ENCODE measurements at places on chromosomes 13 and 19. TPM values are rescaled to one million over a fixed set of nuclear protein-coding genes. Genes with fewer than 3 reads are reported as not detected.

GRCh38 chr13:20140487-20140886 lies 20.4 kb downstream of the GJA3 start:
- no peak for DNase-seq

DNA sequence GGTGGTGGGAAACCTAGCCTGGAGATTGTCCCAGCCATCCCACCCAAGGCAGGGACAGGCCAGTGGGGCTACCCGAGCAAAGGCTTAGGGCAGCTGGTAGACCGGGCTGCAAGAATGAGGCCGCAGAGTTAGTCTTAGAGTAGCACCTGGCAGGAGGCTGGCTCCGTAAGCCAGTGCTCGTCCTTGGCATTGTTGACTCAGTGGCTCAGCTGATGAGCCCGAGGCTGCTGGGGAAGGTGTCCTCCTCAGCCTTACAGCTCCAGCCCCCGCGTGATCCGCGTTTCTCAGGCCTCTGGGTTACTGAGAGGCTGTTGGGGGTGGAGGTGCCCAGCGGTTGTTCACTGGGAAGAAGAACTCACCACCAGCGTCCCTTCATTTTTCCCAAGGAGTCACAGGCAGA lies 24.7 kb downstream of the PPP1R37 start:
- DNase-seq, result no peak

VAV1 gene
- 0.21 TPM for polyA plus RNA-seq

GRCh38 chr13:112839356-112840105 lies 129.5 kb upstream of the MCF2L start:
- no peak for DNase-seq

DNA sequence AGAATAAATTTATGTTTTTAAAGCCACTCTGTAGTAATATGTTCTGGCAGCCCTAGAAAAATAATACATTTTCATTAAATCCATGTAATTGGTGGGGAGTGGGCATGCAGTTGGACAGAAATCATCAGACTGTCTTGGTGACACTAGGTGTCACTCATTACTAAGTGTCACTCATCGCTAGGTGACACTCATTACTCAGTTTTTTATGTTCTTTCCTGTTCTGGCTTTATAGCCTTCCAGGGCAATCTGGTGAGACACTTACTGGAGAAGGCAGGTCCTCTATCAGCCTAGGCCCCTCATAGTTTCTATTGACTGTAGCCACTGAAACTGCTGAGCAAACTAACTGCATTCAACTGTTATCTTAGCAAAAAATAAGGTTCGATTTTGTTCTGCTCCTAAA lies 542.1 kb downstream of the SLITRK1 start:
- no peak for DNase-seq

- DNase-seq, result no peak
These were observed 704.3 kb downstream of the UQCRFS1 start for GRCh38 chr19:28508666-28509065.

DNA sequence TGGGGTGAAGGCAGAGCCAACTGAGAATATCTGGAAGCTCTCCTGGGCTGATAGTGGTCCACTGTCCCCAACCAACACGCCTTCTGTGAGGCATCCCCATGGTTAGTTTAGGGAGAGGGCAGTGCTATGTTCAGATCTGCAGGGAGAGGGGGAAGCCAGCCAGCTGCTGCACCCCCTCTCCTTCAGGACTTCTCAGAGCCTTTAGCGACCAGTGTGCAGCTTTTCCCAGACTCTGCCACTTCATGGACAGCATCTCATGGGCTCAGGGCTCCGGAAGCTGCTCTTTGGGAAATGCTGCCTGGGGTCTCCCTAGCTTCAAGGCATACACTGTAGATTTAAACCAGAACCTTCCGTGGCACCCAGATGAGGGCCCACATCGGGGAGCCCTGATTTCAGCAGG lies 33.5 kb downstream of the TMED1 start:
- DNase-seq, result no peak

DNA sequence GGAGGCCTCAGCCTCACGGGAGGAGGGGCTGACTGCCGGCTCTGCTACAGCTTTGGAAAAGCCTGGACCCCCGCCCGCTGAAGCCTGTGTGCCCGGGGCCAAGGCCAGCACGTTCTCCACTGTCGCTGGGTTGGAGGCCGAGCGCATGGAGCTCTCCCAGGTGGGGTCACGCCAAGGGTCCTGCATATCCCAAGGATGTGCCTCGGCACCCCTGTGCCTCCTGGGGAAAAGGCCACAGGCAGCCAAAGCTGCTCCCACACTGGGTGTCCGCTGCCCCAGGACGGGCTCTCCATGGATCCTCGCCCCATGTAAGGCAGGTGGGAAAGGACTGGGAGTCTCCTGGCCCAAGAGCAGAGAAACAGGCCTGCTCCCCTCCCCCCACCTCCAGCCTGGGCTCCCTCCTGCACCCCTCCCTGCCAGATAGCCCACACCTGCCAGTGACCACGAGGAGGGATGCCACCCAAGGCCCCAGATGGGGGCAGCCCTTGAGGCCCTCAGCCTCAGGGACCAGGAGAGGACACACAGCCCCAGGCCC lies 64.0 kb downstream of the MLLT1 start:
- no peak for DNase-seq

GRCh38 chr13:25868490-25868889 lies 183.3 kb downstream of the SHISA2 start:
- DNase-seq, result no peak

GRCh38 chr13:90443268-90443667 lies 904.2 kb upstream of the MIR17HG start:
- DNase-seq, result no peak

TEX26 gene
- polyA plus RNA-seq, result not detected

CBY2 gene
- polyA plus RNA-seq, result 0.63 TPM

DNA sequence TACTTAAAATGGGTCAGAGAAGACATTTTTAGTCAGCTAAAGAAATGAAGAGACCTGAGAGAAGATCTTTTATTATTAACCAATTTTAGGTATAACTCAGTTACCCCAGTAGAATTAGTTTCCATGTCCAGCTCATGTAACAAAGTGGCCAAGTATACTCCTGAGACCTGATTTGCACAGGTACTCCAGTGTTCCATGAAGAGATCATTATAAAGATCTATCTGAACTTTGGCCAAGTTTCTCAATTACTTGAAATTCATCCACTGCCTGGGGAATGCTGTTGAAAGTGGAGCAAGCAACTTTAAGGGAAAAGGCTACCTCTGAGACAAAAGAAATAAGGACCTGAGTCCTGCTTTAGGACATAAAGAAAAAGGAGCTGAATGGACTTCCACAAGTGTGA lies 47.0 kb downstream of the EDNRB start:
- no peak for DNase-seq

SAMD1 gene
- polyA plus RNA-seq, result 52.4 TPM

DNA sequence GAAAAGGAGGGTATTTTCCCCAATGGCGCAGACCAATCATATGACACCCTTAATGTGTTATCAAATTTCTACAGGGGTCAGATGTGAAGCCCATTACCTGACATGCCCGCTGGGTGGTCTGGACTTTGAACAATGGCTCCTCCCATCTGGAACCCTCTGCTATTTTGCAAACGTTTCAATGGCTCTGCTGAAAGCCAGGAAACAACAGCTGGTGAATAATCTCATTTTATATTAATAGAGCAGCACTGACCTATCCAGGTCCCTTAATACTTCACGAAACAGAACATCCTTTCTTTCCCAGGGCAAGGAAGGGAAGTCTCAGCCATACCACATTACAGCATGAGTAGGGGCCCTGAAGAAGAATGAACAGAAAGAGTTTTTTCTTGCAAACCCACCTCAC lies 20.3 kb upstream of the KPNA3 start:
- DNase-seq, result no peak

ETV2 gene
- polyA plus RNA-seq, result 2.3 TPM

DNA sequence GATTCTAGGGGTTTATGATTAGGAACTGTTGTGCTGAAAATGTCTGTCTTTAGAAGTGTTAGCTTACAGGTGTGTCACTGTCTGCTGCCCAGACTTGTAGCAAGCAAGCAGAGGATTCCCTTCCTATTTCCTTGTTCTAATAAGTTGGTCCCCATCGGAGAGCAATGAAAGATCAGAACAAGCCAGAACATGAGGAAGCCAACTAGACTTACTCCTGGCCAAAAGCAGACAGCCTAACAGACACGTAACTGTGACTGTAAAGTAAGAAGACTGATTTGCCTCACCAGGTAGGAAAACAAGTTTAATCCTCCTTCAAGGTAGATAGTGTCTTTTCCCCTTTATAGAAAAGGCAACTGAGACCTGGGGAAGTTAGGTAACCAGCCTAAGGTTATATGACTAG lies 12.5 kb downstream of the POLR1D start:
- no peak for DNase-seq

SLC25A41 gene
- polyA plus RNA-seq, result 0.72 TPM

DNA sequence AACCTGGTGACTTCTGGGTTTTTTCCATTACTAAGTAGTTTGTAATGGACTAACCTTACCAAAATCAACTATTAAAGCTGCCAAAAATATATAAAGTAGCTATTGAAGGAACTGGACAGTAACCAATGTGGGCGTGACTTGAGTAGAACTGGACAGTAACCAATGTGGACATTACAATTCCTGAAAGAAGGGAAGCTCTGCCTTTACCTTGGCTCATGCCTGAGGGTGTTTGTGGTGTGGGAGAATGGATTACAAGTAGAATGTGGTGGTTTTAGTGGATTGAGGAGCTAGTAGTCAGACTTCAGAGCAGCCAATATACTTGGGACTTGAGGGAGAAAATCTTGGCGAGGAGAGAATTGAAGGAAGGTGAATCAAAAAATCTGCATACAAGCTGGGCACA lies 17.5 kb downstream of the LRRC63 start:
- no peak for DNase-seq

- DNase-seq, result no peak
These were observed 135.9 kb downstream of the ENOX1 start for GRCh38 chr13:43650882-43651281.

All from H1 (cell line).